Urothelium cell line (cell line): ENCODE measurements at places on chromosomes 7 and 10.

- DNase-seq = no peak
Observed at GRCh38 chr7:2794836-2795636, 49.1 kb downstream of the GNA12 start.

GRCh38 chr7:879706-880105, 3.4 kb downstream of the GET4 start:
- no peak for DNase-seq

DNA sequence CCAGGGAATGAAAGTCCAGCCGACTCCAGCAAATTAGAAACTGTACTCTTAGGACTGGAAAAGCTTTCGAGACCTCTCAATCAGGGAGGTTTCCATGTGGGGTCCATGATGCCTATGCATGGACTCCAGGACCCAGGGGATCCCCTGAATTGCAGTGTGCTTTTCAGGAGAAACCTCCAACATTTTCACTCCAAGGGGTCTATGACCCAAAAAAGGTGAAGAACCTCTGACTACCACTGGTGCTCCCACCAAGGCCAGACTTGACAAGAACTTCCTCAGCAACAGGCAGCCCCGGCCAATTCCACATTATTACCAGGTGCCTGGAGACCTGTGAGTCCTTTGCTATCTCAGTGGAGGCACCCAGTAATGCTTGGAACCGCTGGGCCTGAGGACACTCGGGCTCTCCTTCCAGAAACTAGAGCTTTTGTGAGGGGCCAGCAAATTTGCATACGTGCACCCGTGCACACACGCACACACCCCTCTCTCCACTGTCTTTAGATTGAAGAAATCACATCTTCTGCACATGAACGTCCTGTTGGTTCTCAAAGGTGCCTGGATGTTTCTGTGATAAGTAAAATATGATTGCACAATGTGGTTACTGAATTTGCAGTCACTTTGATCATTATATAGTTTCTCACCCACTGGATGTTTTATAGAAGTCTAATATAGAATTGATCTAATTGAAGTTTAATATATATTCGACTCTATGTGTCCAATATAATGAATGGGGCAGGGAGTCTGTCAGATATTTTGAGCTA, 54.7 kb downstream of the SYPL1 start:
- DNase-seq = no peak

DNA sequence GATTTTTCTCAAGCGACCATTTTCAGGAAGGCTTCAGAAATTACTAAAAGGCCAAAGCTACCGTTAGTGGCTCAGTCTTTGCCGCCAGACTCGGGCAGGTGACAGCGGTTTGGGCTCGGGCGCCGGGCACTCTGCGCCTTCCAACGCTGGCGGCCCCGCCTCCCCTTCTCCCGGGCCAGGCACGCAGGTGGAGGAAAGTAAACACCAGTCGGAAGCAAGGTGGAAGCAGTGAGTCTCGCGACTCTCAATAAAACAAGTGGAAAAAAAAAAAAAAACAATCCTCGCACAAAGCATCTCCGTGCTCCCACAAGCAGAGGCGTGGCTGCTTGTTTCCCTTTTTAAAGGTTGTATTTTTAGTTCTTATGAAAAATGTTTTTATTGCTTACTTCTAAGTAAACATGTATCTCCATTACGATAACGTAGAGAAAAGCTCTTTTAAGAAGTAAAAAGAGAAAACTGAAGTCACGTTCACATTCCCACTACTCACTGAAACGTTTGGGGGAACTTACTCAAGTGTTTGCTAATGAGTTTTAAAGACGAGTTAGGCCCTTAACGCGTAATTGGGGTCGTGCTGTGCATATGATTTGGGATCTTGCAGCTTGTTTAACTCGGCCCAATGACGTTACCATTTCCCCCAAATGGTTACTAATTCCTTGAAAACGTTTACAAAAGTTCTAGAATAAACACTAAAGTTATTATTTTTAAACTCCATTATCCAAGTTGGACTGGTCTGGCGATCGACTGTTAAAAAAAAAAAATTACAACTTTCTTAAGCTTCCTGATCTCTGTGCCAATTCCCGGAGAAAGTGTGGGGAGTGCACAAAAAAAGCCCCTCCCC, 864 bp downstream of the CDCA7L start:
- peak; percentile 46 for DNase-seq

DNA sequence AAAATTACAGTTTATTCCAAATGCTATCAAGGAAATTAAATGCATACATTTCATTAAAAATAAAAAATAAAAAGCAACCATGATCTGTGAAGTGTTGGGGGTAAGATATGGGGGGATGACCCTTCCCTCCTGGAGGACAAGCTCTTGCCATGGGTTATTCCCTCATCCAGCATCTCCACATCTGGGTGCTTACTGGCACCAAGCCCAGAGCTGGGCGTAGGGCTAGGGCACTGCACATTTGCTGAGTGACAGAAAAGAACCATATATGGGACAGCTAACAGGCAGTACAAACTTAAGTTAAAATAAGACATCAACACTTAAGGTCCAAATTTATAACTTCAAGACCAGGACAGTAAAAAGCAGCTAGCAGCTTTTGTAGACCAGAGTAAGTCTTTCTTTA, 10.2 kb downstream of the CCDC6 start:
- no peak for DNase-seq

DNA sequence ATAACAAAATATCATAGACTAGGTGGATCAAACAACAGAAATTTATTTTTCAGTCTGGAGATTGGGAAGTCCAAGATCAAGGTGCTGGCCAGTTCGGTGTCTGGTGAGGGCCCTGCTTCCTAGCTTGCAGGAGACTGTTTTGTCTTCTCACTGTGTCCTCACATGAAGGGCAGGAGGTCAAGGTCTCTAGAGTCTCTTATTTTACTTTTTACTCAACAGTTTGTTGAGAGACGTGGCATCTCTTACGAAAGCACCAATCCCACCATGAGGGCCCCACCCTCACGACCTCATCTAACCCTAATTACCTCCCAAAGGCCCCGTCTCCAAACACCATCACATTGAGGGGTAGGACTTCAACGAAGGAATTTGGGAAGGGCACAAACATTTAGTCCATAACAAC, 41.2 kb upstream of the SORBS1 start:
- no peak for DNase-seq

DNA sequence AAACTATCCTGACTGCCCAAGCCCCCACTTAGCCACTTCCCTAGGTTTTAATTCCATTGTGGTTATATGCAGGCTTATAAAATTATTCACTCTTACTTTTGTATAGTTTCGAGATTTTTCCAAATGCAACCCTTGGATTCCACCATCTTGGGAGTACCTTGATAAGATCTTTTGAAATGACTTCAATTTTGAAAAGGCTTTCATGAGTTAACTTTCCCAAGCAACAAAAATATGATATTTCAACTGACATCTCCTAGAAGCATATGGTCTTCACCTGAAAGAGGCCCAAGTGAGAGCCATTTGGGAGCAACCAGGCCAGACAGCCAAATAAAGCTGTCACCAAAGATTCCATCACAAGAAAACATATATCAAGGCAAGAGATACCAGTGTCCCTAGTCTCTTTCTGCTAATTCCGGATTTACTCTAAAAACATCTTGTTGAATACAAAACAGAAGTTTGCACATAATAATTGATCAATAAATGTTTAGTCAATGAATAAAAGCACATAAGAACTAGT, 1.7 kb upstream of the ST8SIA6 start:
- no peak for DNase-seq

GRCh38 chr7:67406976-67407375, 410.3 kb downstream of the TYW1 start:
- DNase-seq = no peak

DNA sequence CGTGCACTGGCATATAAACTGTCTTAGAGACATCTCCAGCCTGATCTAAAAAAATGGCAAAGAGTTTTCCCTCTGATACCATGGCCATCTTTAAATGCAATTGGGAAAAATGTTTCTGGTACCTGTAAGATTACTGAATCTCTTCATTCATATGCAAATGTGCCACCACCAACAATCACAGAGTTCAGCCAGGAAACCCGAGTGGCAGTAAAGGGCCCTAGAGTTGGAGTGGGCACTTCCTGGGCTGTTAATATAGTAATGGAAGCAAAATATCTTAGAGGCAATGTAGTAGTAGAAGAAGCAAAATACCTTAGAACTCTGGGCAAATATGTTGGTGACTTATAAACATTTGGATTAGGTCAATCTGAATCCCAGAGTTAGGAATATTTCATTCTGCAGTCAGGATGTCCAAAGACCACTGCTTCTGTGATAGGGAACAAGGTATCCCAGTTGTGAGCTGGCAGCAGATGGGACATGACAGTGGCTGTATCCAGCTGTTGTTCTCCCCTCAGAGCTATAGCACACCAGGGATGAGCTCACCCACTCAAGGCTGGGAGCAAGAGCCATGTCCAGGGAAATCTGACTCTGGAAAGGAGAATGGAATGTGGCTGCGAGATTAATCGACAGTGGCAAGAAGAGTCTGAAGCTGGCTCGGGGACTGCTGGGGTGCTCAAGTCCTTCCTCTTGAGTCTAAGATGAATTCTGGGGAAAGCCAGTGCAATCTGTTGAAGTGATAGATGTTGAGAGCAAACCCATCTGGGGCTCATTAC, 332.1 kb downstream of the PHTF2 start:
- no peak for DNase-seq

DNA sequence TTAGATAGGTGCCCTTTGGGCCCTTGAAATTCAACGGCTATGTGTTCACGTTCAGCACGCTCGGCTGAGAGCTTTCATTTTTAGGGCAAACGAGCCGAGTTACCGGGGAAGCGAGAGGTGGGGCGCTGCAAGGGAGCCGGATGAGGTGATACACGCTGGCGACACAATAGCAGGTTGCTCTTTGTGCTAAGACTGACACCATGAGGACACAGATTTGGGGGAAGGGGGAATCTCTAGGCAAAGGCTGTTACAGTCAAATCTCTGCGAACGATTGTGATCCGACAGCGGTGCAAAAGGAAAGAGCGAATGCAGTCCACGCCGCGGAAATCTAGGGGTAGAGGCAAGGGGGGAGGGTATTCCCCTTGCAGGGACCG, 667 bp downstream of the KLLN start:
- no peak for DNase-seq

GRCh38 chr10:107585630-107586029, 421.1 kb upstream of the SORCS1 start:
- DNase-seq = no peak

DNA sequence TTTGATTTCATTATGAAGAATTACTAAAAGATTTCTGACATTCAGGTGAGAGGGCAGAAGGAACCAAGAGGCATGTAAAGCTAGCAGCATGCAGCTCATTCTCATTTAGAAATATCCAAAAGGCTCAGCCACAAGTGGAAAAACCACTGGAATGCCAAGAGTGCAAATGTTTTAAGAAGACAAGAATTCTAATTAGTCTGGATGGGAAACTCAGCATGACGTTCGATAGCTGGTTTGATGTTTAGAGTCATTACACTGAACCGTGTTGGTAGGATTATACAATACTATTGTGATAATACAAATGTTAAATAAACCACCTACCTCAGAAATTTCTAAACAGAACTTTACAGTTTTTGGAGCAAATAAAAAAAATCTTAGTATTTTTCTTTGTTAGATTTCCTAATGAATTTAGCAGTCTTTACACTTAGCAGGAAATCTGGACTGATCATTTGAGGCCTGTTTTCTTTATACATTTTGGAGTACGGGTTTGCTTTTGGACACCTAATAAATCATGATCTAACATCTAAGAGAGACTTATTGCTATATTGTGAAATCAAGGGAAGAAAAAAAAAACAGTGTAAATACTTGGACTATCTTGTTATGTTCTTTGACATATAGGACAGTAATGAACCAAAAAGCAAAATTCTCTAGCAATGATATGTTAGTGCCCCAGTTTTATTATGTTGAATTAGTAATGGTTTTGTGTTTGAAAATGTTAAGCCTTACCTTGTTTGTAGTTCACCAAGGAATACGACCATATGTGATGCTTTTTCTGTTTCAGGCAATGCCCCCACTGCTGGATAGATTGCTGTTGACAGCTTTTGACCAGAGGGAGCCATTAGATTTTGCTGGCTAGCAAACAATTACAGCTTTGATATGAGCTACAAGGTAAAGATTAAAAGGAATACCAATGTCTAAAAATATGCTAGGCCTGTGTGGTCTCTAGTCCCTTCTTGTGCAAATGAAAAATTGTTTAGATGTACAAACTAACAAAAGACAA, 354.1 kb upstream of the SEMA3A start:
- peak; percentile 29 for DNase-seq

DNA sequence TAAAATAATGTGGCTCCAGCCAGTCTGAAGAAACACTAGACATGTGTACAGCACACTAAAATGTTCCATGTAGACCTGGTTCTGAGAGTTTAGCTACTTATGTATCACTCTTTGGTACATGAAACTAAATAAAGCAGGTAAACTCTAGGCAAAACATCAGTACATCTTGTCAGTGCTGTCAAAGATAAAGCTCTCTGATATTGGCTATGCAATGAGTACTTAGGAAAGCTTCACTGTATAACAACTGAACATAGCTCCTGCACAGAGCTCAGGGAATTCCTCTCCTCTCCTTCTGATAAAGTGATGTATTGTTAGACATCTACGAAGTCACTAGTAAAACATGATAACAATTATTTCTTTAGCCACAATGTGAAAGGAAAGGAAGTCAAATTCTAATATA, 3.5 kb downstream of the LRRN3 start:
- DNase-seq = no peak

DNA sequence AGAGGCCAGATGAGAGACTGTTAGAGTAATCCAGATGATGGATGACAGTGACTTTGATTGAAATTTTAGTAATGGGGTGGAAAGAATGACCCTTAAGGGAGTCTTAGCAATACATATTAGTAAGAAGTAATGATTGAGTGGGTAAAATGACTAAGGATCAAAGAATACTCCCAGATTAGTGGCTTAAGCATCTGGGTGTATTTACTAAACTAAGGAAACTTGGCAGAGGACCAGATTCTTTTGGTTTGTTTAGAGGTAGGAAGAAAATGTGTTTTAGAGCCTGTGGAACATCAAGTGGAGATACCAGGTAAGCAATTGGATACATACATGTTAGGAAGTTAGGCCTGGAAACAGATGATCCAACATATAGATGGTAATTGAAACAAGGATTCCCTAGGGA, 58.8 kb upstream of the ADRA2A start:
- DNase-seq = no peak

DNA sequence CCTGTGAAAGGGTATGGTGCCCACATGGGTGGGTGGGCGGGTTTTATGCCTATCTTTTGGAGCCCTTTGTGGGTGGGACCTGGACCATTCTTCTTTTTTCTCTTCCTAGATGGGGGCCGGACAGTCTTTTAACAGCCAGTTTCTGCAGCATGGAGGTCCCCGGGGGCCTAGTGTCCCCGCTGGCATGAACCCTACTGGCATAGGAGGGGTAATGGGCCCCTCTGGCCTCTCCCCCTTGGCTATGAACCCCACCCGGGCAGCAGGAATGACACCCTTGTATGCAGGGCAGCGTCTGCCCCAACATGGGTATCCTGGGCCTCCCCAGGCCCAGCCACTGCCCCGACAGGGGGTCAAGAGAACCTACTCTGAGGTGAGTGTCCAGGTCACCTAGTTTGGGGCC, 9.1 kb downstream of the ZMIZ2 start:
- DNase-seq = no peak
